ENCODE measurements at places on chromosomes 6 and 20.

DNA sequence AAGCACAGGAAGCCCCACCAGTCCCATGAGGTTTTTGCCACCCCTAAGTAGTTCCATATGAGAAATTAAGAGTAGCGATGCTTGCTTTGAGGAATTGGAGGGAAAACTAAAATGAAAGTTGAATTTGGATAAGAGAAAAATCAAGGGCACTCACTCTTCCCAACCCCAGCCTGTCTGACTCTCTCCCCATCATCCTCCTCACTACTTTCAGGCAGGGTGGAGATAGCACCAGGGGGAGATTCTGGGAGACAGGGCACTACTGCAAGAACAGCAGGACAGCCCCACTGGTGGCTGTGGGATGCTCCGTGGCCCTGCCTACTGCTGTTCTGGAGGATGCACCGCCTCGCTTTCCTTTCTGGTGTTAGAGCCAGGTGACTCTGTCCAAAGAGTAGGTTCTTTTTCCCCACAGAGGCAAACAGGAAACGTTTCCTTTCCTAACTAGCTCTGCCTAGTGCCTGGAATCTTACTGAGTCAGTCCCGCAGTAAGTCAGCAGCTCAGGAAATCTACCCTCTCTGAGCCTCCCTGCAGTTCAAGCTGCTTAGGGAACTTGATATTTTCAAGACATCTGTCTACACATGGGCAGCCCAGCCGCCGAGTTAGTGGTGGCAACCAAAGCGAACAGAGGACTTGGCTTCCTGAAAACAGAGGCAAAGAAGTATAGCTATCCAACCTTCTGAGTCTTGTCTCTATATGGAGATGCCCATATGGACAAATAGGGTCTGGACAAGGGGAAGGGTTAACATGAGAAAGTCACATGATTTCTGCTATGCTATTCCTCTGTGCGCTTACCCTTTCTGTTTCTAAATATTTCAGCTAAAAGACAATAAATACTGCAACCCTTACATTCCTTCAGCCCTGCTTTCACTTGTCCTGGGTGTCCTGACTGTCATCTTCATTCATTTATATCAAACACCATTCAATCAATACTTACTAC, 11.4 kb downstream of the HLA-E start:
- DNase-seq, result no peak

DNA sequence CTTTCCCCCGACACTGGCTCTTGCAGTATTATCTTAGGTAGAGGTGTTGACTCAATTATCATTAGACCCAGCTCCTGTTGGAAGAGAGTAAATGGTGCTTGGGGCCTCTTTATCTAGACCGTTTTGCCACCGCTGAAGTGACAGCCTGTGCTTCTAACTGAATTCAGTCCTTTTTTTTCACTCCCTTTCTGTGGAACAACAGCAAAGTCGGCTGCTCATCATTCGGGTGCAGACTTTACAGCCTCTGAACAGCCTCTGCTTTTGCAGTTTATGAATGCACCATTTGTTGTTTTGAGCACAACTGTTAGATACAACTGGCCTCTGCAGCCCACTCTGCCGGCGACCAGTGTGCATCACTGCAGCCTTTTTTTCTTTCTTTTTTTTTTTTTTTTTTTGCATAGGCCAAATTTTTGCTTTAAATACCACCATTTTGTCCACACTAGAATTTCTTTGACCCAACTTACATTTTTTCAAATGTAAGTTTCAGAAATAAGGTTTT, 35.8 kb downstream of the RREB1 start:
- DNase-seq, result no peak

DNA sequence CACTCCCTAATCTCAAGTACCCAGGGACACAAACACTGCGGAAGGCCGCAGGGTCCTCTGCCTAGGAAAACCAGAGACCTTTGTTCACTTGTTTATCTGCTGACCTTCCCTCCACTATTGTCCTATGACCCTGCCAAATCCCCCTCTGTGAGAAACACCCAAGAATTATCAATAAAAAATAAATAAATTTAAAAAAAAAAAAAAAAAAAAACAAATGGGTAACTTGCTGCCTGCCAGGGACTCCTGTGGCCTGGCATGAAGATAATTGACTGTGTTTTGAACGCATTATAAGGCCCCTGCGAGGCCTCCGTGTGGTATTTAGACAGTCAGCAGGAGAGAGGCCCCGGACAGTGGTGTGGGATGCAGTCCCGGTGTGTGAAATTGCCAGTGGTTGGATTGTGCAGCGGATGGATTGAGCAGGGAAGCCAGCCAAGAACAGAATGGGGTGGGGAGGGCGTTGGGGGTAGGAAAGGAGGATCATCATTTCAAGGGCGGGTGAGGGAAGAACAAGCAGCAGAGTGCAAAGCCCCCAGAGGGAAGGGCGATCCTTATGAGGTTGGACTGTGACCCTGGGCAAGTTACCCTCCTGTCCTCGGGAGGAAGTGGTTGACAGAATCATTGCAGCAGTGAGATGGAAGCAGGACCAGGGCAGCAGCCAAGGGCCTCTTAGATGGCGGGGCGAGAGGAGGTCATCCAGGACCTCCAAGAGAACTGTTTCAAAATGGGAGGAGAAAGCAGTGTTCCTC, 43.3 kb downstream of the PPARD start:
- peak; percentile 67 for DNase-seq

- no peak for DNase-seq
Observed at GRCh38 chr6:125503181-125503580, 201.4 kb upstream of the HDDC2 start.

DNA sequence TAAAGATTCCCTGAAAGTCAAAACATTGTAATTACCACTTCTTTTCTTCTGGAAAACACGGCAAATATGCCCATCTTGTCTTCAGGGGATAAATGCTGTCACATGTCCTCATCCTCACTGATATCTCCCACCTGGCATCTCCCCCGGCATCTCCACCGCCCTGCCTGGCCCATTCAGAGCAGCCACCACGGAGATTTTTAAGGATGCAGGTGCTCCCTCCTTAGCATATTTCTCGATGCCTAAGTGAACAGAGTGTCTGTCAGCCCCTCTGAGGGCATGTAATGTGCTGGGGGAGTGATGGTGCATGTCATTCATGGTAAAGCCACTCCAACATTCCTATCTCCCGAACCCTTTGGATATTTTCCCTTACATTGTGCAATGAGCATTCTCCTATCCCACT, 215.5 kb downstream of the PREX1 start:
- no peak for DNase-seq

DNA sequence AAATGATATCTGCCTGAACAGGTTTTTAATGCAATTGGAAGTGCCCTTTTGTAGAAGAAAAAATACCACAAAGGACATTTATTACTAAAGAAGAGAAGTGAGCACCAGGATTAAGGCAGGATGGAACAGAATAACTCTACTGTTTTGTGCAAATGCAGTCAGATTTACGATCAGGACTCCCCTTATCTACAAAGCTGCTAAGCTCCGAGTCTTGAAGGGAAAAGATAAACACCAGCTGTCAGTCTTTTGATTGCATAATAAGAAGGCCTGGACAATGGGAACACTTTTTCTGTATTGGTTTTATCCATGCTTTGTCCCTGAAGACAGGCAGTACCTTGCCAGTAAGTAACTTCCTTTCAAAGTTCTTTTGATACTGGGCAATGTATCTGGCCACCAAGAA, 797.9 kb upstream of the SLC35B3 start:
- DNase-seq, result no peak

GRCh38 chr6:109874086-109874485, 104.0 kb upstream of the GPR6 start:
- DNase-seq, result no peak

- peak; percentile 98 for DNase-seq
Observed at GRCh38 chr6:130020907-130021629, 2.7 kb downstream of the L3MBTL3 start.

GRCh38 chr6:155223646-155224451, 40.0 kb upstream of the CLDN20 start:
- DNase-seq, result peak; percentile 77

DNA sequence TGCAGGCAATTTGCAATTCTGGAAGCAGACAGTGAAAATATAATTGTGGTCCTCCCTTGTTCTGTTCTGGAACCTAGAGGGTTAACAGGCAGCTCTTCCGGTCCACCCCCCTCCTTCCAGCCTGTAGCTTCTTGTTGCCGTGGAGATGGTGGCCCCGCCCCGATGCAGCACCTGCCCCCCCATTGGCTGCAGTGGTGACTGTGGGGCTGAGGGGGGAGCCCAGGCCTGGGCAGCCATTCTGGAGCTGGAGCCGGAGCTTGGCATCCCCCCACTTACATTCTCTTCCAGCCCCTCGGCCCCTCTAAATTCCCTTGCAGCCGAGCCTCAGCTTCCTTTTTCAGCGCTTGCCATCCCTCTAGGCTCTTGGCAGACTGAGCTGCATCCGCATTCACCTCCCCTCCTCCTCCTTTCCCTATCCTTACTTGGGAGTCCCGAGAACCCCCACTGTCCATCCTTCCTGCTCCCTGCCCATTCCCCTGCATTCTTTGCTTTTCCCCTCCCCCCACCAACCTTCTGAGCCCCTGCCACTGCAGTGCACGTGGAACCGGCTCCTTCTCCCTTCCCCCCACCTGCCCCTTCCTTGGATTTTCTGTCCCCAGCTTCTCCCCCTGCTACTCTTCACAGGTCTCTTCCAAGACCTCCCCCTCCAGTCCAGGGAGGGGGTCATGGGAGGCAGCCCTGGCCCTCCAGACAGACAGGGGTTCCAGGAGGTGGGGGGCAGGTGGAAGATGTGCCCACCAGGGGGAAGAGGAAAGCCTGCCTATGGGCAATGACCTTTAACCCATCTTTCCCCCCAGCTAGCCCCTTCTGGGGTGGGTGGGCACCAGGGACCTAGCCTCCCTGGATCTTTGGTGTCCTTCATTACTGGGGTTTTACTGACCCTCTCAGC, 11.4 kb downstream of the SYNGAP1 start:
- peak; percentile 30 for DNase-seq

DNA sequence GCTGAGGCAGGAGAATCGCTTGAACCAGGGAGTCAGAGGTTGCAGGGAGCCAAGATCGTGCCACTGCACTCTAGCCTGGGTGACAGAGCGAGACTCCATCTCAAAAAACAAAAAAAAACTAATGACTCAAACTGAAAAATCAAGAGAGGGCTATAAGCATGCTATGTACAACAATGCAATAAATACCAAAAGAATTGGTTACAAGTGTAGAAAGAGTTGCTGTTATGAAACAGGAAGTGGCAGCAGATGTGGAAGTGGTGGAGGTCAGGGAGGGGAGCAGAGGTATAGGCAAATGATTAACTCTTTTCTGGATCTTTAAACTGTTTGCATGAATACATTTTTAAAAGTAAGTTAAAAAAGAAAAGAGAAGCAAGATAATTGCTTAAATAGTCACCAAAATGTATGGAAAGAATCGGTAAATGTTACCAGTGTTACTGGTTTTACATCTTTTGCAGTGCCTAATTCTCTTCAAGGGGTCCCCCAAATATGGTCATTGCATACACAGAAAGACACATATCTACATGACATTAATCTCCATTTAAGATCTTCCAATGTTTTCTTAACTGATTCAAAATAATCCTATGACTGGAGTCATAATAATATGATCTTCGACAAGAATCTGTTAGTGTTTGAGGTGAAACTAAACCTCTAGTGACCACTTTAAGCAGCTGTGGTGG, 15.0 kb downstream of the CALHM6 start:
- no peak for DNase-seq

- DNase-seq, result no peak
Observed at GRCh38 chr20:62829231-62830230, 12.7 kb downstream of the COL9A3 start.

DNA sequence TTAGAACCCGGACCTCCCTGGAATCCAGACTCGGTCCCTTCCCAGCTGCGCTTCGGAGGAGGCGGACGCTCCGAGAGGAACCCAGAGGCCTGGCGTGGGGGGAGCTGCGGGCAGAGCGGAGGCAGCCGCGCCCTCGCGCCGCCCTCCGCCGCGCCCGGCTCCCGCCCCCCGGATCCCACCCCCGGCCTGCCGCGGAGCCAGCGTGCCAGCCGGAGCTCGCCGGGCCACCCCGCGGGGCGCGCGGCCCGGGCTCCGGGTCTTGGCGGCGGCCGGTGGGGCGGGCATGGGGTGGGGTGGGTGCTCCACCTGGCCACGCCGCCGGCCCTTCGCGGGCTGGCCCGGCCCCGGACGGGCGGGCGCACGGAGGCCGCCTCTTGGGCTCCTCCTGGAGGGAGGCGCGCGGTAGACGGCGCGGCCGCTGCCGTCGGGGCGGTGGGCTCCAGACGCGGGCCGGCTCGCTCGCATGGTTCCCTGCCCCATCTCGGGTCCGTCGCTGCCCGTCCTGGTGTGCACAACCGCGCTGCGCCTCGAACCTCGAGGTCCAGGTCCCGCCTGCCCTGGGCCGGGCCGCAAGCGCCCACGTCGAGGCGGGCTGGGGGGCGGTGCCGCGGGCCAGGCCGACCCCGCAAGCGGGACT, 592 bp upstream of the CDYL start:
- DNase-seq, result peak; percentile 57

GRCh38 chr6:34189806-34190503, 44.1 kb upstream of the GRM4 start:
- no peak for DNase-seq

DNA sequence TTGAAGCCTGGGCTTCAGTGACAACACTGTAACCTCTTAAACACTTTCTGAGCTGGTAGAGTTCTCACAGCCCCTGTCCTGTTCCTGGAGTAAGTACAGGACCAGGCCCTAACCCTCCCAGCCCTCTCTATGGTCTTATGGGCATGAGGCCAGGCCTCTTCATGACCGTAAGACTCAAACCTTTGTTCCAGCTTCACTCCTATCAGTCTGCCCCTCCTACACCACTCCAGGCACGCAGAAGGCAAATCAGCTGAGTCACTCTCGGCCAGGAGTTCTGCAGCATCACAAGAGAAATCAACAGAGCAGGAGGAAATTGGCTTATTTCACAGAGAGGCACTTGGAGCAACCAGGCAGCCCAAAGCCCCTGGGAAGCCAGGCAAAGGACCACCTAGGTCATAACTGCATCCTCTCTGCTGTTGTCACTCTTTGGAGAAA, 25.3 kb upstream of the CHD6 start:
- DNase-seq, result peak; percentile 94

DNA sequence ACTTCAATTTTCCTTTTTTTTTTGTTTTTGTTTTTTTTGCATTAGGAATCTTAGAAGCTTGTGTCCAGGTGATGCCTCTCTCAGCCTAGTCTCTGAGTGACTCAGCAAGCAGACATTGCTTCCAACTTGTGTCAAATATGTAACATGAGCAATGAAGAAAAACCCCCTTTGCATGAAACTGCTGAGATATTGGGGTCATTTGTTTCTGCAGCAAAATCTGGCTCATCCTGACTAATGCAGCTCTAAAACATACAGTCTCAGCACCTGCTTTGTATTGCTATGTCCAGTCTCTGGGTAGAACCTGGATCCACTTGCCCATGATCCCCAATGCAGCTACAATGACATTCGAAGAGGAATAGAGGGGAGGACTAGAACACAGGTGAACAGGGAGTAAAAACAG, 55.7 kb upstream of the LRFN2 start:
- DNase-seq, result no peak

DNA sequence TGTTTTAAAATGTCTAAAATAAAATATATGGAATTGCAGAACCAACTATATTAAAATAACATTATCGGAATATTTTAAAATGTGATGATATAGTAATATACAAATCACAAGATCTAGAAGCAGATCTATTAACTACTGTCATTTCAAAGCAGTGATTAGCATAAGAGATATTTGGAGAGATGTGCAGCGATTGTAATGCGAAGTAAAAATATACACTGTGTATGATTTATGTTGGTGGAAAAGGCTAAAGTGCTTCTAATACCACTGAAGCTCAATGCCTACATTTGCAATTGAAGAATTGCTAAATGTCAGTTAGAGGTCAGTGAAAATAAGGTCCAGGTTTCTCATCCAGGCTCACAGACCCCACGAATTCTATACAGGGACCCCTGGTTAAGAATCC, 248.6 kb upstream of the PLN start:
- no peak for DNase-seq

- peak; percentile 57 for DNase-seq
Observed at GRCh38 chr6:12911427-12911826, 194.9 kb downstream of the PHACTR1 start.

GRCh38 chr6:52045481-52045880, 41.9 kb downstream of the PKHD1 start:
- no peak for DNase-seq

Measured in fibroblast of the aortic adventitia (primary cell).